ENCODE measurements at places on chromosomes 12 and 14. TPM values are rescaled to one million over a fixed set of nuclear protein-coding genes. Genes with fewer than 3 reads are reported as not detected.

GPR135 gene
- total RNA-seq: 0.72 TPM

RHOJ gene
- 112 TPM for total RNA-seq

PELI2 gene
- total RNA-seq: 3.6 TPM

ACVRL1 gene
- total RNA-seq: 520 TPM

TPI1 gene
- total RNA-seq: 1,804 TPM

FAIM2 gene
- not detected for total RNA-seq

NPFF gene
- total RNA-seq: not detected

POC1B gene
- 17.3 TPM for total RNA-seq

C12orf54 gene
- total RNA-seq: not detected

KIF26A gene
- 15.2 TPM for total RNA-seq

FBLN5 gene
- total RNA-seq: 0.90 TPM

P2RX2 gene
- not detected for total RNA-seq

TAS2R7 gene
- not detected for total RNA-seq

RPGRIP1 gene
- not detected for total RNA-seq

Data from endothelial cell of coronary artery (primary cell).